ENCODE measurements at places on chromosomes 6 and 20.
A peak's percentile ranks its signal among the peaks of the same experiment; 100 is the strongest.

DNA sequence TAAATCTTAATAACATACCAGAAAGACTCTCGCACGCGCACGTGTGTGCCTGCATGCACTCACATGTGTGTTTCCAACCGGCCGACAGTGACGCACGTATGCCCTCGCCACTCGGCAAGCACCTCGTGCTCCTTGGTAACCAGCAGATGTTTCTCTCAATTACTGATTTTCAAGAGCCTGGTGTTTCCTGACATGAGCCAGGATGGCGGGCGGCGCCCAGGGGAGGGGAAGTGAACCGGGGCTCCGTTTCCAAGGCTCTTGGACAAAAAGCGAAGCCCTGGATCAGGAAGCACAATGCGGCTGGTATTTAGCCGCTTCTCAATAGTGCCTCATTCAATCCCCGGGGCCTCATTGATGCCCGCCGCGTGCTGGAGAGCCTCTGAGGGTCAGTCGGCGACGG is 37.7 kb downstream of the PMEPA1 start:
- peak; percentile 37 for DNase-seq

GRCh38 chr20:8218861-8219260 is 86.8 kb downstream of the PLCB1 start:
- DNase-seq = no peak

DNA sequence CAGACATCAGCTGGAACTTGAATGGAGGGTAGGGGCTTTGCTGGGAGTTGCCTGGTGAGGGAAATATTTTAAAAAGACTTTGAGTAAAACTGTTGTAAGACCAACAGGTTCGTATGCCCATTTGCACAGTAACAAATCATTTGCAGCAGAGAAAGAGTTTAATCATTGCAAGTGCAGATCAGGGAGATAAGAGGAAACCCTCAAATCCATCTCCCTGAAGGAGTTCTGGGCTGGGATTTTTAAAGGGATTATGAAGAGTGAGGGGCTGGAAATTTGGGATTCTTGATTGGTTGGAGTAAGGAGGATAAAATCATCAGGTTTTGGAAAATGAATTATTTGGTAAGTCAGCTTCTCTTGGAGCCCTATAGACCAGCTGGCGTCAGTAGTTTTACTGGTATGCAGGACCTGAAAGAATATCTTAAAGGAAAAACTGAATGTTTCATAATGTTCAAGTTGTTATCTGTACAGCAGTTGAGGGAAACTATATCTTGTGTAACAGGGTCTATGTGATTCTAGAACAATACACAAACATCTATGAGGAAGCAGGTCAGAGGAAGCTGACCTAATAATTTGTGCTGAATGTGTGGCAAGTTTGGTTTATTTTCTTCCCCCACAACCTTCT is 295.5 kb downstream of the PLCB1 start:
- no peak for DNase-seq

DNA sequence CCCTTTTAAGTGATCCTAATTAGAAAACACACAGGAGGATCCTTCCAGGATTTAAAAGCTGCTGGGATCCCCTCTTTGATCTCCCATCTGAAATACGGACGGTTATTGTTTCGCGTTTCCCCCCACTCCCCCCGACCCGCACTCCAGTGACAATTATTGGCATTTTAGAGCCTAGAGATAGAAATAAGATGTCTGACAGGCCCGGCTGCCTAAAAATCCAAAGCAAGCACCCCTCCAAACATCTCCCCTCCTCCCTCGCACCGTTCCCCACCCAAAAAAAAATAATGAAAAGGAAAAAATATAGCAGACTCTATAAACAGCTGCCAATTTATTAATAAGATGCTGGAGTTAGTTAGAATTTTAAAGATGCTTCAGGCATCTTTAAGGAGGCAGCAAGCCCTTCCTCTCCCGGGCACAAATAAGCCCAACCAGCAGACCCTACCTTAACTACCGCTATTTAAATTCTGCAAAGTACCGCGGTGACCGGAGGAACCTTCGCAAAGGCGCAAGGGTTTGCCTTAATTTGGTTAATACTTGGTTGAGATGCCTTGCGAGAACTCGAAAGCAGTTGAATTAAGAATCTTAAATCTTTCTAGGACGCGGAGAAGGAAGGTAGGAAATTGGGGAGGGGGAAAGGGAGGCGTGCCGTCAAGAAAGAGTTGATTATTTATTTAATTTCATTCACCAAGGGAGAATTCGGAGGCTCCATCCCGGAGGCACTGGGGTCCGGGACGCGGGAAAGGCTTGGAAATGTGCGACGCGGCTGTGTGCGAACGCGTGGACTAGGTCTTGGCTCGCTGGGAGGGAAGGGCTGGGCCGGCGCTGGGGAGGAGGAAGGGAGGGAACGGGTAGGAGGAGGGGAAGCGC is 1.5 kb upstream of the ISM1 start:
- DNase-seq = no peak

GRCh38 chr20:31497838-31498540 is 16.3 kb upstream of the HM13 start:
- DNase-seq = no peak

GRCh38 chr20:16123623-16124022 is 449.6 kb downstream of the KIF16B start:
- DNase-seq = no peak

GRCh38 chr6:29941916-29942274 is 437 bp upstream of the HLA-A start:
- DNase-seq = no peak

- DNase-seq = no peak
These were observed 155.5 kb upstream of the SLC24A3 start for GRCh38 chr20:19056909-19057308.

DNA sequence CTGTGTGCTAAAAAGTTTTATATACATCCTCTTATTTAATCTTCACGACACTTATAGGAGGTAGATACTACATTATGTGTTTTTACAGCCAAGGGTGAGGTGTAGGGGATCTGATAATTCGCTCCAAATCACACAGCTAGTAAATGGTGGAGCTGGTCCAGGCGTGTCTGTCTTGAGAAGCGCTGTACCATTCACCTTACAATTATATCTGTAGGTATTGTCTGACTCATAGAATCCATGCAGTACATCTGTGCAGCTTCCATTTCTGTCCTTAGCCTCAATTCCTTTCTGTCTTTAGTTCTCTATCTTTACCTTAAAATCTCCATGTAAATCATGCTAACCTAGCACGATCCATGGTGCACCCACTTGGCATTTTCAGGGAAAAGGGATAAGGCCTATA is 120.7 kb downstream of the CARMIL1 start:
- DNase-seq = no peak

GRCh38 chr6:81749707-81750106 is 2.8 kb downstream of the TENT5A start:
- peak; percentile 27 for DNase-seq

DNA sequence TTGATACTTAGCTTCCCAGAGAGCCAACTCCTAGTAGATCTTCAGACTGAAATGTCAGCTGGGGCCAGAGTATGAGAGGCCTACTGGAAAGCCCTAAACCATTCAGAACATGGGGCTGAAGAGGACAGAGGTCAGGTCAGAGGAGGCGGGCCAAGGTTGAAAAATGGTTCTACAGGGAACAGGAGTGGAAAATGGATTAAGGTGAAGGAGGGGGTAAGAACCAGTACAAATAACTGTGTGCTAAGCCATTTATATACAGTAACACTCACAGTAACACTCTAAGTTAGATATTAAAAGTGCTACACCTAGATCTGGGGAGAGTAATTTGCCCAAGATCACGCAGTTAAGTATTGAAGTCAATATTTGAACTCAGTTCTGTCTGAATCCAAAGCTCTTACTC is 313.2 kb upstream of the MAP3K7 start:
- DNase-seq = no peak

- peak; percentile 29 for DNase-seq
These were observed 199.3 kb upstream of the SGK1 start for GRCh38 chr6:134517145-134517658.

DNA sequence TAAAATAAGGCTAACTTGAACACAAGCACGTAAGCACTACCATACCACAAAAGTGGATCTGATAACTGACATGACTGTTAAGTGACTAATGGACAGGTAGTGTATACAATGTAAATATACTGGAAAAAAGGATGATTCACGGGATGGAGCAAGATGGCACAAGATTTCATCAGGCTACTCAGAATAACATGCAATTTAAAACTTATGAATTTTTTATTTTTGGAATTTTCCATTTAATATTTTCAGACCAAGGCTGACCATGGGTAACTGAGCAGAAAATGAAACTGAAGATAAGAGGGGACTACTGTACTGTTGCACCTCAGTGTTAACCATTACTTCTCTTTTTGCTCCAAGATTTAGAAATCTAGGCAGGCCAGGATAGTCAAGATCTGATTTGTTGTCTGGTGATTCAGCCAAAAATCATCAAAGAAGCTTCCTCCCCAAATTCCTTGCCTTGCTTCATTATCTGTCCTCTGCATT is 45.4 kb downstream of the TPBG start:
- DNase-seq = no peak

DNA sequence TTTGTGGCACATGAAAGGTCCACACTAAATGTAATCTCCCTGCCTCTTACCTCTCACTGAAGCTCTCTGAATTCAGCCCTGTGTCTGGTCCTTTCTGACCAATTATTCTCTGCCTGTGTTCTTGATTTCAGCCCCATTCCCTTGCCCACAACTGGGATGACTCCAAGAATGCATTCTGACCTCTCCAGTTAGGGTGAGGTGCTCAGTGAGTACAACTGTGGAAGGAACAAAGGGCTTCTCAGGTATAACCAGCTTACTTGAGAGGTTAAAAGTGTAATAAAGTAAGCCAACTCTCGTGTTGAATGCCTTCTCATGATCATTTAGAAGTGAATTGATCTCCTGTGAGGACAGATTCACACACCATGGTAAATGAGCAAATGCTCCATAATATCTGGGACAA is 88.1 kb downstream of the GCLC start:
- no peak for DNase-seq

DNA sequence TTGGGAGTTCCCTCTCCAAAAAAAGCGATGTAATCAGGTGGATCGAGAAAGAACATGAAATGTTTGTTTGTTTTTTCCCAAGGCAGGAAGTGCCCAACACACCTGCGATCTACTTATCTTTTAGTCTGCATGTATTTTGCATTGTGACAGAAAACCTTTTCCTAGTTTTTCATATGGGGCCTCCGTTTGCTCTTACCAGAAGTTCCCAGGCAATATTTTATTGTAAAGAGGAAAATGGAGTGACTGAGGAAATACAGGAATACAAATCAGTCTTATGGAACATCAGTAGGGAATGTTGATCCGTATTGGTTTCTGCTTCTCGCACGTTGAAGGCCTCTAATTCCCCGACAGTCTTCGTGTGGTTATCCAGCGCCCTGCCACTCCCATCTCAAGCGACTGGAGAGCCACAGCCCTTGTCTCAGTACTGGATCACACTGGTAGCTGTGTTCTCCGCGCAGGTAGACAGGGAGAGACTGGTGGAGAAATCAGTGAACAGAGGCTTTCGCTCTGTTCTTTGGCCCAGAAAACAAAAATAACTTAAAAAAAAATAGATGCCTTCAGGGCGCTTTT is 107.4 kb downstream of the TRIM27 start:
- DNase-seq = no peak

DNA sequence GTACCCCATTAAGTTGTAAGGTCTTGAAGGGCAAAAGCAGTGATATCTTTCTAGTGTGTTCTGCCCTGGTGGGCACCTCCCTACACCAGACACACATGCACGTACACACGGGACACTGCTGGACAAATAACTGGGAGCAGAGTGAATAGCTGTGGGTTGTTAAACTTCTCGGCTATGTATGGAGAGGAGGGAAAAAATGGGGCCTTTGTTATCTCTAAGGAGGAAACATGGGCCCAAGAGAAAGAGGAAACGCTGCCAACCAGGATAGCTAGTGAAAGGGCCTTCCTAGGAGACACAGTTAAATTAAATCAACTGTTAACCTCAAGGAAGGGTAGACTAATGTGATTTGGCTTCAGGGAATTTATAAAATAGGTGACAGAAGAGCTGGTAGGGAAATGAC is 169.7 kb downstream of the MYLK4 start:
- no peak for DNase-seq

DNA sequence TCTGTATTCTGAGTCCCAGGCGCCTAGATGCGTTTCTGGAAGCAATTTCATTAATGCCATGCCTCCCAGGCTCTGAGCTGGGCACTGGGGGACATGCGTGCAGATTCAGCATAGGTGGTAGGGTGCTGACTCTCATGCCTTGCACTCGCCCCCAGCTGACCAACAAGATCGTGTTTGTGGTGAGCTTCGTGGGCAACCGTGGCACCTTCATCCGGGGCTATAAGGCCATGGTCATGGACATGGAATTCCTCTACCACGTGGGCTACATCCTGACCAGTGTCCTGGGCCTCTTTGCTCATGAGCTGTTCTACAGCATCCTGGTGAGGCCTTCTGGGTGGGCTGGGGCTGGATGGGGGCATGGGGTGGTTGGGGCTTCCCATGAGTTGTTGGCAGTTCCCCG is 21.6 kb downstream of the UQCC2 start:
- DNase-seq = no peak

DNA sequence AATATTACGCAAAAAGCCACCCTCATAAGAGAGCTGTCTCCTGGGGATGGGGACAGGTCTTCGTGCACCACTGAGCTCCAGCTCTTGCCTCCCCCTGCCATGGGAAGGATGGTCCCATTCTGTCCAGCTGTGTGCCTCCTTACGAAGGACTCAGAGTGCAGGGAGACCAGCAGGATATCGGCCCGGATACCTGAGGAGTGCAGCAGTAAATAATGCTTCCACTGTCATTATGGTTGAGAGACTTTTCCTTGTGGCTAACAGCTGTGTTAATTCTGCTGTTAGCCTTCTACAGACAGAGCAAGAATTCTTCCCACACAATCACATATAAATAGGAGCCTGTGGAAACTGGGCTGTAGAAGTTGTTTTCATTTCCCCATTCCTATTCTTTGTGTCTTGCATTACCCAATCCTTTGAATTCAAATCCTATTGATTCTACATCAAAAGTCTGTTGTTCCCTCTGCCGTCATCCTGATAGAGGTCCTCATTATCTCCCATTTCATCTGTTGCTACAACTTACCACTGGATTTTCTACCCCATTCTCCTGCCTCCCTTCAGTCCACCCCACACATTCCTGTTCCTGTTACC is 364.6 kb upstream of the SOX4 start:
- no peak for DNase-seq

GRCh38 chr6:1597924-1598323 is 11.8 kb upstream of the FOXC1 start:
- no peak for DNase-seq

DNA sequence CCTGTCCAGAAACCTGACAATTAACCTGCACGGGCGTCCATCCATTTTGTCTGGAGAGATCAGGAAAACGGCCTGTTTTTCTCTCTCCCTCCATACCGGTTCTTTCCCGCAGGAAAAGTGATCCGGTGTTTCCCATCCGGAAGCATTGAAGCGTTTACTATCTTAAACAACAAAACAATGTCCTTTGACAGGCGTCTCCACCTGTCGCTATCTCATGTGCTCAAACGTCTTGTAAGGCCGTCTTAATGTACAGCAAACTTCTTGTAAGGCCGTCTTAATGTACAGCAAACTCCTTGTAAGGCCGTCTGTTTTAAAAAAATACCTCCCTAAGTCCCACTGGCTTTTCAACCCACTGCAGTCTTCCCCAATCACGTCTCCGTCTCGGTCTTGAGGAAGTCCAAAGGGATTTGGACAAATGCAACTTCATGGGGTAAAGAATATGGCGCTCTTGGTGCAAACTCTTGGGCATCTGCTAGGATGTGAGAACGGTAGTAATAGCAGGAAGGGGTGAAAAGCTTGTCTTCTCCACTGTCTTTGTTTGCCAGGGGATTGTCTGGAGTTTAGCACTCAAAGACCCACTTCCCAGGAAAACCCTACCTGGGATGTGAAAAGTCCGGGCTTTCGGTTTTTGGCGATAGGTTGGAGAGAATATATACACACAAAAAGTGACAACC is 29.9 kb upstream of the TRIM27 start:
- DNase-seq = peak; percentile 56

- no peak for DNase-seq
These were observed 28.5 kb downstream of the SLC35D3 start for GRCh38 chr6:136950436-136951126.
